ENCODE measurements at places on chromosomes 6 and 20. TPM values are rescaled to one million over a fixed set of nuclear protein-coding genes. Genes with fewer than 3 reads are reported as not detected.
A peak's percentile ranks its signal among the peaks of the same experiment; 100 is the strongest.

- H3K4me3 ChIP-seq: no peak overlapping the region
- H3K27me3 ChIP-seq: no peaks in the 10 kb centered on the region
- H3K4me1 ChIP-seq: no peaks in the 10 kb centered on the region
- H3K27ac ChIP-seq: no peak overlapping the region
Observed at GRCh38 chr6:120816794-120817193, 517.5 kb downstream of the TBC1D32 start.

Gene F13A1
- total RNA-seq: 24.3 TPM

DNA sequence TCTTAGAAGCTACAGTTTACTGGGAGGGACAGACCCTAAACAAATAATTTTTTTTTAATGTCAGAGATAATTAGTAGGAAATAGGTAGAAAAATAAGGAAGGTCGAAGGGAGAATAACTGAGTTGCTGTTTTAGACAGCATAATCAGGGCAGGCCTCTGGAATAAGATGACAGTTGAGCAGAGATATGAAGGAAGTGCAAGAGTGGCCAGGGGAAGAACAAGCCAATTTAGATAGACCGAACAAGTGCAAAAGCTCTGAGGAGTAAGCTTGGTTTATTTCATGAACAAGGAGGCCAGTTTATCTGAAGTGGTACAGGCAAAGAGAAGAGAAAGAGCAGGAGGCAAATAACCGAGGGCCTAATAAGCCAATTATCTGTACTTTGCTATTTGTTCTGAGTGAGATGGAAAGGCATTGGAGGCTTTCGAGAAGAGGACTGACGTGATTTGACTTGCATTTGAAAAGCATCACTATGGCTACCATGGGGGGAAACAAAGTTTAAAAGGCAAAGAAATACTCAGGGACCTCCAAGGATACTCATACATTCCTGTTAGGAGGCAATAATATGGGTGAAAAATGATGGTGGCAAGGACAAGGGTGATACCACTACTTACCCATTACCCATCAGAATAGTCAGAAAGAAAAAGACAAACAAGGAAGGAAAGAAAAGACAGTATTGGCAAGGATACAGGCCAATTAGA is 19.7 kb downstream of the PROCR start:
- H3K4me3 ChIP-seq: no peak overlapping the region
- no peaks in the 10 kb centered on the region for H3K36me3 ChIP-seq
- no peaks in the 10 kb centered on the region for H3K27me3 ChIP-seq
- no peaks in the 10 kb centered on the region for H3K4me1 ChIP-seq
- no peak for DNase-seq

Gene CHRNA4
- total RNA-seq: under 0.01 TPM

- H3K4me1 ChIP-seq: no peaks in the 10 kb centered on the region
- DNase-seq: no peak
- H3K27me3 ChIP-seq: peaks cover 29% of the 10 kb centered on the region
- H3K36me3 ChIP-seq: no peaks in the 10 kb centered on the region
Observed at GRCh38 chr6:168132531-168133167, 53.6 kb upstream of the FRMD1 start.

Gene ZFP57
- total RNA-seq: 0.09 TPM

- no peaks in the 10 kb centered on the region for H3K36me3 ChIP-seq
- no peaks in the 10 kb centered on the region for H3K4me1 ChIP-seq
- DNase-seq: no peak
- no peaks in the 10 kb centered on the region for H3K27me3 ChIP-seq
- no peak overlapping the region for H3K27ac ChIP-seq
Observed at GRCh38 chr20:47150403-47151152, 205.9 kb downstream of the ZMYND8 start.

DNA sequence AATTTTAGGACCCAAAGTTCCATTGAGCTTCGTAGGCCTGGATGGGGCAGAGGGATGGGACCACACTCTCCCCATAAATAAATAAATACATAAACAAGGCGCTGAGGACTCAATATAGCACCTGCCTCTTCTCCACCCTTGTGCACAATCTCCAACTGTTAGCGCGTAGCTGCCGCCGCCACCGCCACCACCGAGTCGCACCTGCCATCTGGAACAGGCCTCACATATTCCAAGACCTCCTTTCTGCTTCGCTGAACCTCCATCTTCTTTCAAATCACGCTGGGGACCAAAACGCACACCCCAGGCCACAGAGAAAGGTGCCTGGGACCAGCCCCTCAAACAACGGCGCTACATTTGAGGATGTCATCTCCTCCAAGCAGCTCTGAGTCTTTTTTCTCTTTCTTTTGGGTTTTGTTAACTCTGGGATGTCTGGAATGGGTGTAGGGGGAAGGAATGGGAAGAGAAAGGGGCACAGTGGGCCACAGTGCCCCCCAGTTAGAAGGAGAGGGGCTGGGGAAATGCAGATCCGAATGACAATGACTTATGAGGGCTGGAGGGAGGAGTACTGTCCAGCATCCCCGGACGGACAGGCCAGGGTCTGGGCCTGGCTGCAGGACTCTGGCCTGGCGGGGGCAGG is 49.7 kb downstream of the NOL4L start:
- H3K36me3 ChIP-seq: no peaks in the 10 kb centered on the region
- DNase-seq: no peak
- H3K4me1 ChIP-seq: peaks cover 74% of the 10 kb centered on the region
- peak overlapping the region; percentile 99 for H3K27ac ChIP-seq
- no peaks in the 10 kb centered on the region for H3K27me3 ChIP-seq
- H3K4me3 ChIP-seq: peak overlapping the region; percentile 69

Gene TBC1D22B
- total RNA-seq: 7.7 TPM

Gene APOBEC2
- 12.0 TPM for total RNA-seq

- H3K4me3 ChIP-seq: no peak overlapping the region
- H3K4me1 ChIP-seq: peaks cover 47% of the 10 kb centered on the region
- H3K27me3 ChIP-seq: no peaks in the 10 kb centered on the region
- H3K27ac ChIP-seq: no peak overlapping the region
Observed at GRCh38 chr6:137827411-137827940, 39.6 kb upstream of the TNFAIP3 start.

GRCh38 chr6:27213544-27214125 is 33.9 kb upstream of the PRSS16 start:
- no peak overlapping the region for H3K27ac ChIP-seq
- H3K4me3 ChIP-seq: no peak overlapping the region
- no peaks in the 10 kb centered on the region for H3K4me1 ChIP-seq
- peaks cover 64% of the 10 kb centered on the region for H3K27me3 ChIP-seq
- no peak for DNase-seq
- no peaks in the 10 kb centered on the region for H3K36me3 ChIP-seq

DNA sequence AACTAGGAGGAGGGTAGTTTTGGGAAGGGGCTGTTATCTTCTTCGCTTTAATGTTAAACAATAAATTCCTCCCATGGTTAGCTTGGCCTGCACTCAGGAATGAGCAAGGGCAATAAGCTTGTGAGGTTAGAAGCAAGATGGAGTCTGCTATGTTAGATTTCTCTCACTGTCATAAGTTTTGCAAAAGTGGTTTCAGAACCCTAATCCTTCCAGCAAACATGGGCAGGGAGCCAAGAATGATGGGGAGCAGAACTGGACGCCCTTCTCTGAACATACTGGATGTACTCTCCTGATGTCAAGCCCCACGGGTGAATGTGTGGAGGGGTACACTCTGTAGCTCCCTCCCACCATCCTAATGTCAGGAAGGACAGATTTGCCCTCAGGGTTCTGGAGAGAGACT is 22.3 kb downstream of the C6orf163 start:
- no peaks in the 10 kb centered on the region for H3K36me3 ChIP-seq
- no peaks in the 10 kb centered on the region for H3K27me3 ChIP-seq
- no peak overlapping the region for H3K4me3 ChIP-seq
- no peak for DNase-seq

Gene PDRG1
- total RNA-seq: 11.1 TPM

GRCh38 chr20:3275966-3276679 is 37.1 kb upstream of the SLC4A11 start:
- H3K27ac ChIP-seq: no peak overlapping the region
- H3K36me3 ChIP-seq: no peaks in the 10 kb centered on the region
- H3K4me1 ChIP-seq: no peaks in the 10 kb centered on the region
- DNase-seq: no peak
- H3K4me3 ChIP-seq: no peak overlapping the region

DNA sequence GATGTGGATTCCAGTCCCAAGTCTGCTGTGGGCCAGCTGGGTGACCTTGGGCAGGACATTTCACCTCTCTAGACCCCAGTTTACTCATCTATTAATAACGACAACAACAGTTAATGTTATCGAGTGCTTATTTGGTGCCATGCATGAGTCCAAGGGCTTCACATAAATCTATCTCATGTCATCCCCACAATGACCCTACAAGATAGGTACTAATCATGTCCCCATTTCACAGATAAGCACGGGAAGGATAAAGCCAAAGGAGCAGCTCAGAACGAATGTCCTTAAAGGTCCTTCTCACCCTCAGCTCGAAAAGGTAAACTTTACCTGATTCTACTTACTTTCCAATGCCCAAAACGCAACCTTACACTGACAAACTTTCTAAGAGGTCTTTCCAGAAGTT is 35.7 kb downstream of the TRAM2 start:
- H3K4me3 ChIP-seq: no peak overlapping the region
- peaks cover 17% of the 10 kb centered on the region for H3K4me1 ChIP-seq
- DNase-seq: no peak

DNA sequence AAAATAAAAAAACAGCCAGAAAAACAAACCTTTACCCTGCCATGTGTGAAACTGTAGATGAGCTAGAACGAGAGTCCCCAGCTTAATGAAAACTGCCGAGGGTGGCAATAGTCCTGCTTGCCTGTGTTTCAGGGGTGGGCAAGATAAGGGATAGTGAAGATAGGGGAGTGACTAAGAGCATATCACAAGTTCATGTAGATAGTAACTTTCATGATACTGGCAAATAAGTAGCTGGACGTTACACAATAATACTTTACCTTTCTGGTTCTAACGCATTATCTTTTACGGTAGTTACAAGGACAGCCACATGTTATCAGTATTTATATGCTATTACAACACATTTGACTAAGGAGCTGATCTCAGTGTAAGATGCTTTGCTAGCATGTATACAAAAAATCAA is 9.3 kb upstream of the FBXO9 start:
- H3K27ac ChIP-seq: no peak overlapping the region
- no peak for DNase-seq
- H3K4me3 ChIP-seq: no peak overlapping the region
- H3K36me3 ChIP-seq: no peaks in the 10 kb centered on the region

Gene MRAP2
- total RNA-seq: 1.6 TPM

Gene HCK
- 25.2 TPM for total RNA-seq

DNA sequence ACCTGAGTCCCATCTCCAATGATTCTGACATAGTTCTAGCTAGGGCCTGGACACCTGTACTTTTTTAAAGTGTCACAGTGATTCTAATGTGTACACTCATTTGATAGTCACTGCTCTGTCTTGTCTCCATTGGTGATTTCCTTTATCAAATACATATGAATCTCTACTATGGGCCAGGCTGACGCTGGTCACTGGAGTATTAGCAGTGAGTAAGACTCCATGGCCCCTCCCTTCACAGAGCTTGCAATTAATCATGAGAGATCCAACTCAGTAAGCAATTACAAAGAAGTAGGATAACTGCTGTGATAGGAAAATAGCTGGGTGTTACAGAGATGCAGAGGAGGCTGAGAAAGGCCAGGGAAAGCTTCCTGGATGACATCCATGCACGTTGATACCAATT is 19.3 kb upstream of the SASH1 start:
- H3K36me3 ChIP-seq: no peaks in the 10 kb centered on the region
- H3K4me1 ChIP-seq: no peaks in the 10 kb centered on the region
- H3K27ac ChIP-seq: no peak overlapping the region
- no peak for DNase-seq

DNA sequence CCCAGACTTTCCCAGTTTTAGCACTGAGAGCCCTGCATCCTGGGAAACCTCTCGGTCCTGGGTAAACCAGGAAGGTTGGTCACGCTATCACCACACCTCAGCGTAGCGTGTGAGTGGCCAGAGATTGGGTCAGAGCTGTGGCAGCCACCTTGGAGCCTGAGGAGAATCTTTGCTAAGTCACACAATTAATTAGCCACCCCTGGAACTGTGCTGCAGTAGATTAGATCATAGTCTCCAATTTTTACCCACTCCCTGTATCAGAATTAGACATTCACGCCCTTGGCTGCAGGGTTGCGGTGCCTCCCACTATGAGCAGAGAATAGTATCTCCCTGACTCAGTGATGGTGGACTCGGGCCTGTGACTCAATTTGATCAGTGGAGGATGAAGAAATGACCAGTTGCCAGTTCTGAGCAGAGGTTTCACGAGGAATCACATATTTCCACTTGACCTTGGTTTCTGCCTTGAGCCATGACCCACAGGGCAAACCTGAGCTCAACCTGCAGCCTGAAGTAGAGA is 6.0 kb upstream of the PTGIS start:
- H3K27me3 ChIP-seq: peaks cover 37% of the 10 kb centered on the region
- H3K4me3 ChIP-seq: no peak overlapping the region
- DNase-seq: no peak
- H3K4me1 ChIP-seq: no peaks in the 10 kb centered on the region
- no peaks in the 10 kb centered on the region for H3K36me3 ChIP-seq
- no peak overlapping the region for H3K27ac ChIP-seq

- H3K27ac ChIP-seq: no peak overlapping the region
- H3K36me3 ChIP-seq: peaks cover 3% of the 10 kb centered on the region
- no peaks in the 10 kb centered on the region for H3K27me3 ChIP-seq
- no peak for DNase-seq
Observed at GRCh38 chr6:85580878-85581267, 12.8 kb downstream of the SNX14 start.
